Caco-2 (cell line): ENCODE measurements at places on chromosomes 7 and 10.

DNA sequence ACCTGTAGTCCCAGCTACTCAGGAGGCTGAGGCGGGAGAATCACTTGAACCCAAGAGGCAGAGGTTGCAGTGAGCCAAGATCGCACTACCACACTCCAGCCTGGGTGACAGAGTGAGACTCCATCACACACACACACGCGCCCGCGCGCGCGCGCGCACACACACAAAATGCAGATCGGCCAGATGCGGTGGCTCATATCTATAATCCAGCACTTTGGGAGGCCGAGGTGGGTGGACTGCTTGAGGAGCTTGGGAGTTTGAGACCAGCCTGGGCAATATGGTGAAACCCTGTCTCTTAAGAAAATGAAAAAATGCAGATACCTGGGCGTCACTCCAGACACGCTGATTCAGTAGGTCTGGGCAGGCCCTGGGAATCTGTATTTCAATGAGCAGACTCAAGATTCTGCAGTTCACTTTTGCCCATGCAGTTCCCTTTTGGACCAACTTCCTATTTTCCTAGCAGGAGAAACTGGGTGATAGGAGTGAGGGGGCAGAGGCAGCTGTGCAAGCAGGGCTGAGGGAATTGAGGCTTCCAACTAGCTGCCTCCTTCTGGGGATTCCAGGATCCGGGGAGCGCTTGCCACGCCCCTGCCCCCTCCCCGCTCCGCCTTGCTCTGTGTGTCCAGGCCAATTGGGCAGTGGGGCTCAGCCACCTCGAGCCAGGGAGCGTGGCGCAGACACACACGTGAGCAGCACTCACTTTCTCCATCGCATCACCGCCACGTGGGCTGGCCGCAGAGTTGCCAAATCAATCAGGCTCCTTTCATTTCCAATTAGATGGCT is 173.6 kb downstream of the SH3PXD2A start:
- DNase-seq = no peak

DNA sequence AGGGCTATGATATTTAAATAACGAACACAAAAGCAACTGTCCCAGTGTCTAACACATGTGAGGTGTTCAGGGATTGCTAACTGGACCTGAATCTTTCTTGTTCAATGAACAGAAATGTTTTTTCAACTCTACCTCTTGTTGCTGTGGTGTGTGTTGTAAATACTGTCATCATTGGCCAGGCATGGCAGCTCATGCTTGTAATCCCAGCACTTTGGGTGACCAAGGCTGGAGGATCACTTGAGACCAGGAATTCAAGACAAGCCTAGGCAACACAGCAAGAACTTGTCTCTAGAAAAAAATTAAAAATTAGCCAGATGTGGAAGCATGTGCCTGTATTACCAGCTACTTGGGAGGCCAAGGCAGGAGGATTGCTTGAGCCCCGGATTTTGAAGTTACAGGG is 1250.9 kb downstream of the TYW1 start:
- DNase-seq = no peak

DNA sequence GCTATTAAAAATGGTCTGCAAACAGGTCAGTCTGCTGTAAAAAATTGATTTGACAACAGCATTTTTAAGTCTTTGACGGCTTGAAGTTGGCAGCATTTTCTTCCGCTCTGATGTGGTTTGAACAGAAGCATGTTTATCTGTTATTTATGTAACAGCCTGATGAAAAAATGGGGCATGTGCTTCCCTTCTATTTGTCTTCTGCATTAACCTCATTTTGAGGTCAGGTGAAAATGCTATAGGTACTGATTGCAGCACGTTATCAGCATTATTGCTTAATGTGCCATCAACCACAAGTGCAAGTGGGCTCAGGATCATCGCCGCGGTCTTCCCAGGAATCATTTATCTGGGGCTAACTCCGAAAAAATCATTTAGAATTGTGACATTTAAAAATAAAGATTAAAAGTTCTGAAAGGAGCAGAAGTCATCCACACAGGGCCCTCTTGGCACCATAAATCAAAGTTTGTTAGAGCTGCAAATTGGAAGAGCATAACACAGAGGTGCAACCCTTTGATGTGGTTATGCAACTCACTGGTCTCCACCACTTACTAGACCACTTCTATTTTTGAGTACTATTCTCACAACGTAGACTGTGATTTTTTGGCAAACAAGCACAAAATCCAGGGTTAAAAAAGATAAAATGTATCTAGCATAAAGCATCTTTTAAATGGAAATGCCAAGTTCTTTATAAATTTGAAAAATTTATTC is 307.7 kb downstream of the MDFIC start:
- no peak for DNase-seq

DNA sequence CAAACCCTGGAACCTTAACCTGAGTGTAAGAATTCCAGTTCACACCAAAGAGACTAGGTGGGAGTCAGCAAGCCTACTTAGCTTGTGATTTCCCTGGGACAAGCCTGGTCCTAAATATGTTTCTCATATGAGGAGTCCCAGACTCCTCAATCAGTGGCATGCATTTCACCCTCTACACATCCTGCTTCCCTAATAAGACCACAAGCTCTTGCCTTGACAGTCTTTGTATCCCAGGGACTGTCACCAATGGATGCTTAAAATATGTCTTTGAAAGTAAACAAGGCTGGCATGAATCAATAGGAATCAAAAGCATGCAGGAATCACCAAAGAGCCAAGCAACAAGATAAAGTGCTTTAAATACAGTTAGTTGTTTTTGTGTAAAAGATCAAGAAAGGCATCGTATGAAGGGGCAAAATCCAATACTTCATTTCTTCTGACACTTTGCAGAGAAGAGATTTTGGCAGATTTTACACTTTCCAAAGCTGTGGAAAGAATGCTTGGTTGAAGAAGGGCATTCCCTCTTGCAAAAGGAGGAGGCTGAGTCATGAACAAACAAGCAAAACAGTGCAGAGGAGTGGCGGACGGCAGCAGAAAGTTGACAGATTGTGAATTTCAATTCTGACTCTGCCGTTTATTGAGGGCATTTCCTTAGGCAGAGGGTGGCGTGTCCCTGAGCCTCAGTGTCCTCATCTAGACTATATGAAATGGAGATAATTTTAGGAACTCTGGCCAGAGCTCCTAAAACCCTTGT is 8.5 kb upstream of the NFE2L3 start:
- no peak for DNase-seq

- DNase-seq = no peak
Observed at GRCh38 chr7:39357648-39358047, 208.6 kb upstream of the YAE1 start.

DNA sequence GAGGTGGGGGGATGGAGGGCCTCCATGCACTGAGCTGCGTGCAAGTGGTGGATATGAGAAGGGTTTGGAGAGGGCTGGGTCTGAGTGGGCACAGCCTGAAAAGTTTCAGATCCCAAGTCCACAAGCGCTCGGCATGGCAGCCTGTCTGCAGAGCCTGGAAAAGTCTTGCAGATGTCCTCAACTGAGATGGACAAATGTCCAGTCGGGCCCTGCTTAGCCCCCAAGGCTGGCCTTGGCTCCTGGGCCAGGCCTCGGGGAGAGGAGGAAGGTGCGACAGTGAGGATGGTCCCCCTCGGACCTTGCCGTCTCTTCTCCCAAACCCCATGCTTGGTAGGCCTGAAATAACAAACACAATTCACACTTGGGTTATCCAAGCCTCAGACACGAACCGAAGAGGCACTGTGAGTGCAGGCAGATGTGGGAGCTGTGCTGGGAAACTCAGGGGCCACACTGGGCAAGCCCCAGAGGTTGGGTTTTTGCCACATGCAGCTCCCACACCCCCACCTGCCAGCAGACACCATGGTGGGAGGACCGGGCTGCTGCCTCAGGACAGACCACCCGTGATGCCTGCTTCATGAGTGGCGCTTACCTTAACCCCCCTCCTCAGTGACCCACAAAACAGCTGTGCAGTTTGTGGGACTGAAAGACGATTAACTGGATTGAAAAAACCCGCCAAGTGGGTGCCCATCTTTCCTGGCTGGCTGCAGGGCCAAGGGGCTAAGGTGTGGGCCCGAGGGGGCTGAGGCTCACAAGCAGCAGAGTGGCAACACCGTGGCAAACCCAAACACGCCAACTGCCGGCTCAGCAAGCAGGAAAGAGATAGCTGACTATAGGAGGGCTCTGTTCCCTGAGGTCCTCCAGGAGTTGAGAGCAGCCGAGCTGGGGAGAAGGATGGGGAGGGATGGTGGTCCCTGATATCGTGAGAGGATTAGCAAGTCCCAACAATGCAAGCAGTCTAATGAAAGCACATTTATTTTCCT is 156.8 kb downstream of the RNF216 start:
- DNase-seq = no peak

DNA sequence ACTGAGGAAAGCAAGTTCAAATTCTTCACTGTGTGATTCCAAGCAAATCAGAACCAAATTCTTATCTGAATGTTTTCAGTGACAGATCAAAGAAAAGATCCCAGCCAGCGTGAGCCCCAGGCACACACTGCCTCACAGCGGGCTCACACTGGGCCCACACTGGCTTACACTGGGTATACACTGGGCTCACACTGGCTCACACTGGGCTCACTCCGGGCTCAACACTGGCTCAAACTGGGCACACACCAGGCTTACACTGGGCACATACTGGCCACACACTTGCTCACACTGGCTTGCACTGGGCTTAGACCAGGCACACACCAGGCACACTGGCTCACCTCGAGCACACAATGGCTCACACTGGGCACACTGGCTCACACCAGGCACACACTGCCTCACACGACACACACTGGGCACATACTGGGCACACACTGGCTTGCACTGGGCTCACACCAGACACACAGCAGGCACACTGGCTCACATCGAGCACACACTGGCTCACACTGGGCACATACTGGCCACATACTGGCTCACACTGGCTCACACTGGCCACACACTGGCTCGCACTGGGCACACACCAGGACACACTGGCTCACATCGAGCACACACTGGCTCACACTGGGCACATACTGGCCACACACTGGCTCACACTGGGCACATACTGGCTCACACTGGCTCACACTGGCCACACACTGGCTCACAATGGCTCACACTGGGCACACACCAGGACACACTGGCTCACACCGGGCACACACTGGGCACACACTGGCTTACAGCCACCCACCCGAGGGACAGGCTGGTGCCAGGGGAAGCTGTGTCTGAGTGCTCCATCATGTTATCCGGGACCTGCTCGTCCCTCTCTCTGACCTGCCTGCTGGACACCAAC is 156.3 kb downstream of the PTPRN2 start:
- DNase-seq = no peak
